Tongue (tissue), 3 donors: ENCODE measurements at places on chromosomes 2 and 18. TPM values are rescaled to one million over a fixed set of nuclear protein-coding genes. Genes with fewer than 3 reads are reported as not detected.

The EML6 gene
- total RNA-seq: 10.8 TPM

The ABHD1 gene
- 1.3 TPM for total RNA-seq

The MAT2A gene
- 118 TPM for total RNA-seq

The ADCYAP1 gene
- 3.7 TPM for total RNA-seq

The PPP1R7 gene
- total RNA-seq: 34.9 TPM

The IER3IP1 gene
- 16.9 TPM for total RNA-seq

The DHRS9 gene
- 1.6 TPM for total RNA-seq

The MORN2 gene
- total RNA-seq: 9.9 TPM

The ANKRD36 gene
- total RNA-seq: 94.4 TPM

The CIB4 gene
- not detected for total RNA-seq
